ENCODE measurements at places on chromosomes 1 and 21. TPM values are rescaled to one million over a fixed set of nuclear protein-coding genes. Genes with fewer than 3 reads are reported as not detected.

DNA sequence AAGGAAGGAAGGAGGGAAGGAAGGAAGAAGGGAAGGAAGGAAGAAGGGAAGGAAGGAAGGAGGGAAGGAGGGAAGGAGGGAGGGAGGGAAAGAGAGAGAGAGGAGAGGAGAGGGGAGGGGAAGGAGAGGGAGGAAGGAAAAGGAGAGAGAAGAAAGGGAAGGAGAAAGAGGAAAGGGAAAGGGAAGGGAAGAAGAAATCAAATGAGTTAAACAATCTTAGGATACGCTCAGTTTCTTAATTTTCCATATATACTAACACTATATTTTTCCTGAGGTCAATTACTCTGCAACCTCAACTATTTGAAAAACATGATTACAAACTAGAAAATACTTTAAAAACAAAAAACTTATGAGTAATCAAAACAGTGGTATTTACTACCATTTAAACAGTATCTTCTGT is 53.3 kb downstream of the SPATA6 start:
- DNase-seq, result no peak

DNA sequence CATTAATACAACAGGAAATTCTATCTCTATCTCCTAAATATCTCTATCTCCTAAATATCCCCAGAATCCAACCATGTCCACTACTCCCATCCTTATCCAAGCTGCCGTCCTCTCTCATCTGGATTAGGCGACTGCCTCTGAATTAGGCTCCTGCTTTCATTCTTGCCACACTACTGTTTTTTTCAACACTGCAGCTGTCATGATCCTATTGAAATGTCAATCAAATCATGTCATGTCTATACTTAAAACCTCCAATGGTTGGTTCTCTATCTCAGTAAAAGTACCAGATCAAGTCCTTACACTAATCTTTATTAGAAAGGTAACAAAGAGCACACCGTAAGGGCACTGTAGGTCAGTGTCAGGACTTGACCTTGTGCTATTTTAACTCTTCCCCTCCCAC is 82.0 kb upstream of the NFIA start:
- no peak for DNase-seq

The MIXL1 gene
- total RNA-seq, result not detected

GRCh38 chr1:27604579-27605299 is 795 bp upstream of the AHDC1 start:
- DNase-seq, result no peak

GRCh38 chr21:43372663-43373361 is 54.1 kb downstream of the SIK1 start:
- no peak for DNase-seq

DNA sequence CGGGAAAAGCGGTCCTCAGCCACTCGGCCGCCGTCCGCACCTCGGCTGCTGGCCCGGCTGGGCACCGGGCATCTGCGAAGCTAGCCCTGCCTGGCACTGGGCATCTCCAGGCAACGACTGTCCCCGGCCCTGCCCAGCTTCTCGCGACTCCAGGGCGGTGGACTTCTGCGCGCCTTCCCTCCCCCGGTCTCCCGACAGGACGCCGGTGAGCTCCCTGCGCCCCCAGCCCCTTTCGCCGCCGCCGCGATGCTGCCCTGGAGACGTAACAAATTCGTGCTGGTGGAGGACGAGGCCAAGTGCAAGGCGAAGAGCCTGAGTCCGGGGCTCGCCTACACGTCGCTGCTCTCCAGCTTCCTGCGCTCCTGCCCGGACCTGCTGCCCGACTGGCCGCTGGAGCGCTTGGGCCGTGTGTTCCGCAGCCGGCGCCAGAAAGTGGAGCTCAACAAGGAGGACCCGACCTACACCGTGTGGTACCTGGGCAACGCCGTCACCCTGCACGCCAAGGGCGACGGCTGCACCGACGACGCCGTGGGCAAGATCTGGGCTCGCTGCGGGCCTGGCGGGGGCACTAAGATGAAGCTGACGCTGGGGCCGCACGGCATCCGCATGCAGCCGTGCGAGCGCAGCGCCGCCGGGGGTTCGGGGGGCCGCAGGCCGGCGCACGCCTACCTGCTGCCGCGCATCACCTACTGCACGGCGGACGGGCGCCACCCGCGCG is 514 bp downstream of the FAM43B start:
- no peak for DNase-seq

DNA sequence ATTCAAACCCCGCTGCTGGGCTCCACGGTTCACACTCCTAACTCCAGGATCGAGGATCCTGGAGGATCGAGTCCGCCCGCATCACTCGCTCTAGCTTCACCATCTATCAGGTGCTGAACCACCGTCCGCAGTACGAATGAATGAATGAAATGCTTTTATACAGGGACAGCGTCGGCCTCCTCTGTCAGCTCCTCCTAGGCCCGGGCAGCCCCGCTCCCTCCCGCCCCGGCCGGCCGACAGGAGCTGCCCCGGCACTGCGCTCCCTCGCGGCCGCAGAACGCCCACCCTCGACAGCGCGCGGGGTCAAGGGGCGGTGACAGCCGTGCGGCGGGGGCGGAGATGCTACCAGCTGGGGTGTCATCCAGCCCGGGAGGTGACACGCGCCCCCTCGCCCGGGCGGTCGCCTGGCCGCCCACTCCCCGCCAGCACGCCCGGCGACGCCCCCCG is 520 bp downstream of the ZBTB17 start:
- no peak for DNase-seq

The TESK2 gene
- 5.0 TPM for total RNA-seq

The SLC26A9 gene
- total RNA-seq, result not detected

DNA sequence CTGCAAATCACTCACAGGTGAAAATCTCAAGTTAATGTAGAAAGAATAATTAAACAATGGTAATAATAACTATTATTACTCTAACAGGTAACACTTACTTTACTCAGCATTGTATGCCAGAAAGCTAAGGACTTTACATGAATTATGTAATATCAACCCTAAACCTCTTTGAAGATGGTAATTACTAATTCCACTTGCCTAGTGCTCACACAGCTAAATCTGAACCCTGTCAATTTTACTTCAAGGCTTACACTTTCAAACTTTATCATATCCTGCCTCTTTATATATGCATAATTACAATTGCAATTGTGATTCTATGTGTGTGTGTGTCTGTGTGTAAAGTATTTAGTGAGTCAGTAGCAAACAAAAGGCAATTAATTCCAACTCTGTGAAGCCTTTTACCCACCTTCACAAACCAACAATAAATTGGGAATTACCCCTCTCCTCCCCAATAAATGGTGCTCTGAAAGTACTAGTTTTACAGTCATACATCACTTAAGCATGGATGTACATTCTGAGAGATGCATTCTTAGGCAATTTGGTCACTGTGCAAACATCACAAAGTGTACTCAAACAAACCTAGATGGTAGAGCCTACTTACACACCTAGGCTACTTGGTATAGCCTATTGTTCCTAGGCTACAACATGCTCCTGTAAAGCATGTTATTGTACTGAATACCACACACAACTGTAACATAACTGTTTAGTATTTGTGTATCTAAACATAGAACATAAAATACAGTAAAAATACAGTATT is 5.9 kb downstream of the ZNF644 start:
- no peak for DNase-seq

GRCh38 chr1:192732787-192733186 is 76.1 kb upstream of the RGS2 start:
- peak; percentile 28 for DNase-seq

GRCh38 chr1:11286735-11287410 is 13.9 kb downstream of the UBIAD1 start:
- DNase-seq, result no peak

All from HCT116 (cell line).